ENCODE measurements at places on chromosomes 3 and 15. TPM values are rescaled to one million over a fixed set of nuclear protein-coding genes. Genes with fewer than 3 reads are reported as not detected.

GRCh38 chr15:59553879-59554735 is 57.5 kb upstream of the GCNT3 start:
- DNase-seq: no peak

DNA sequence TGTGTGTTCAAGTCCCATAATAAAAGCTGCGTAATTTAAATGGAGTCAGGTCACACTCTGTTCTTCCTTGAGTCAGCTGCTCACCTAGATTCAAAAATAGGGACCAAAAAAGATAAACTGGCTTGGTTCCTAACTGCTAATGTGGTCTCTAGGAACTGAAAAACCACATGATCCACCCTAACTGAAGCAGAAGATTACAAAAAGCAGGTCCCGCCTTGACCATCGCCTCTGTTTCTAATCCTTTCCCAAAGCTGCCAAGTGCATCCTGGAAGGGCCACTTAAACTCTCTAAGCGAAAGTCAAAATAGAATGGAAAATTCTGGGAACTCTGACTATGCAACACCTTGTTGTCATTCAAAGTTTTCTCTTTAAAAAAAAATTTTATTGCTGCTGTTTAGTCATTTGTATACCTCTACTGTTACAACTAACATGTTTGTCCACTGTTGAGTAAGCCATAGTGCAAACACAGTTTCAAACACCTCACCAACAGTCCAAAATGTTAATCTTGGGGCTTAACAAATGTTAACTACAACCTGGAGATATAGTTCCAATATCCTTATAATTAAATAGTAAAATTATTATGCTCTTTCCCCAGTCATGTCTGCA is 88.9 kb upstream of the THBS1 start:
- DNase-seq: no peak

DNA sequence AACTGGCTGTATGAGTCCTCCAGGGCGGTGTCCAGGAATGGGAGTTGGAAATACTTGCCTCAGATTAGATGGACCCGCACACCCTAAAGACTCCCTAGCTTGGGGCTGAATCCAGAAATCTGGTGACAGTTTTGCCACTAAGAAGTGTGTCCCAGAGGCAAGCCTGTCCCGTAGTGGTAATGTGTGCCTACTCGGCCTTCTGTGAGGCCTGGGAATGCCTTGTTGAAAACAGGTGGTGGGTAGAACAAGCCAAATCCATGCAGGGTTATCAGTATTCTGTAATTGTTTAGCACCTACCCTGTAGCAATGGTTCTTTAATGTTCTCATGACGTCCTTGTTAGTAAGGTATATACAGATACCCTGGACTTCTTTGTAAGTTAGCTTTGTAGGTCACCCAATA is 1.6 kb downstream of the C3orf52 start:
- no peak for DNase-seq

ALDH1L1 gene
- 1.1 TPM for polyA plus RNA-seq

DNA sequence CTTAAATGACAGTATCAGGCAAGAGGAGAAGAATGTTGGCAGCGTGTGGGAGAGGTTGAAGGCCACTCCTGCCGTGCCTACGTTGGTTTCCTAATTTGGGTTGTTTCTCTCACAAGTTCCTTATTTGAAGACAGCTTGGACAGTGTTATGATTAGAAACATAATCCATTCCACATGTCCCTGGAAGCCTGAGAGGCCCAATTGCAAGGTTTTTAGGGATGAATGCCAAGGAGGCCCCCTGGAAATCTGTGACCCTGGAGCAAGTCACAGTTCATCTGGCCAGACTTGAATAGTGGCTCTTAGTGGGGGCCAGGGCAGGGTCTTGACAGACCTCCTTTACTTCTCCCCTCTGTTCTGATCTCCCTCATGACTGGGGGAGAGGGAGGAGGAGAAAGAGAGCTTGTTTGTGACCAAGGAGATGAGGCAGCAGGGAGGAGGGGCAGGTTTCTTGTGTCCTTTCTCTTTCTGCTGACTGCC is 584.4 kb upstream of the TBL1XR1 start:
- peak; percentile 93 for DNase-seq

DNA sequence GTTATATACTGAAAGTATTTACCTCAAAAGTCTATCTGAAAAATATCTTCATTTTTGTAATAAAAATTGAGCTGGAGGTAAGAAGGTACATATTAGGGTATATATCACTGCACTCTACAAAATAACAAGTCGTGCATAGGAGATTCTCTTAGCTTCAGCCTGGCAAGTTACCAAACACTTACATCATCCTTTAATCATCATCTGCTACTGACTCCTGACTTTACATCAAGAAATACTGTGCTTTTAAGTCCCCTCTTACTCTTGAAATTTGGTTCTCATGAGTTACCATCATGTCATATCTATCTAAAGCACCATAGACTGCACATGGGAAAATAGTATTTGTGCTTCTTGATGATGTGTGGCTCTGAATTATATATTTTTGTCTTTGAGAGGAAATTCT is 50.8 kb downstream of the LYSMD4 start:
- peak; percentile 25 for DNase-seq

CHRFAM7A gene
- polyA plus RNA-seq: 2.6 TPM

DNA sequence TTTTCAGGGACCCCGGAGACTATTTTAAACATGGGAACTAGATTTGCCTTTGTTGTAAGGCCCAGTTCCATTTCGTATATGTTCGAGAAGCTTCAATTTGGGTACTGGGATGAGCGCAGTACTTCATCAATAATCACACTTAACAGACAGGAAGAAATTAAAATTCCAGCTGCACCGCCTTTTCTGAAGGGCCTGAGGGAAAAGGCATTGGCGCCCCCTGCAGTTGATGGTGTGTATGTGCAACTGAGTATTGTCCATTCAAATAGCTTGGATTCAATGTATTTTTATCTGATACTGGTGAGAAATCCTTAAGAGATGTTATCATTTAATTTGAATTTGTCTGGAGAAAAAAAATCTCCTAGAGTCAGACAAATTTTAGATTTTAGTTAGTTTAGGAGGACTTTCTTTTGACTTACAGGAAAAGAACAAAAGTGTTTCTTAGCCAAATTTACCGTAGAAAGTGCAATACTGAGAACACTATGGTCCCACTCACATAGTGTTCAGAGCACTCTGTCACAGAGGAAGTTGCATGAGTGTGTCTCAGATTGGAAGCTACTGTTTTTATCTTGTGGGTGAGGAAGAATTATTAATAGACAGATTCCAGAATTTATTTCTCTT is 5.4 kb upstream of the ALDH1A2 start:
- DNase-seq: peak; percentile 63

All from right lung (tissue), 10 donors.